ENCODE measurements at places on chromosomes 11 and 22.

DNA sequence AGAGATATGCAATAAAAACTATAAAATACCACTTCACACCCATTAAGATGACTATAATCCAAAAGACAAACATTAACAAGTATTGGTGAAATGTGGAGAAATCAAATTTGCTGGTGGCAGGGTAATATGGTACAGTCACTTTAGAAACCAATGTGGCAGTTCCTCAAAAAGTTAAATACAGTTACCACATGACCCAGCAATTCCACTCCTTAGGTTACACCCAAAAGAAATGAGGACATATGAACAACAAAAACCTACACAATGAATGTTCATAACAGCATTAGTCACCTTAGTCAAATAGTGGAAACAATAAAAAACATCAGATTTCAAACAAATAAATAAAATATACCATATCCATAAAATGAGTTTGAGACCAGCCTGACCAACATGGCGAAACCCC lies 52.6 kb downstream of the RDX start:
- no peak for DNase-seq

DNA sequence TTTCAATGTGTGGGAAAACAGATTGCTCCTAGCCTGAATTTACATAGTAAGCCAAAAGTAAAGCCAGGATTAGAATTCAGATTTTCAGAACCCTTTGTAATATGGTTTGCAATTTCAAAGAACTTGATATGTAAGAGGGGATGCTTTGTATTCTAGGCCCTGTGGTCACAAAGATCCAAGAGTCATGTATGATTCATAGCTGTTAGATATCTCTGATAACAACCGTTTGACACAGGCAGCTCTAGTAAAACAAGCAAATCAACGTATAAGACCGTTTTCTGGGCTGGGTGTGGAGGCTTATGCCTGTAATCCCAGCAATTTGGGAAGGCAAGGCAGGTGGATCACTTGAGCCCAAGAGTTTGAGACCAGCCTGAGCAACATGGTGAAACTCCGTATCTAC lies 79.6 kb downstream of the EMSY start:
- DNase-seq, result no peak

- no peak for DNase-seq
Observed at GRCh38 chr11:31651822-31652221, 142.3 kb downstream of the ELP4 start.

DNA sequence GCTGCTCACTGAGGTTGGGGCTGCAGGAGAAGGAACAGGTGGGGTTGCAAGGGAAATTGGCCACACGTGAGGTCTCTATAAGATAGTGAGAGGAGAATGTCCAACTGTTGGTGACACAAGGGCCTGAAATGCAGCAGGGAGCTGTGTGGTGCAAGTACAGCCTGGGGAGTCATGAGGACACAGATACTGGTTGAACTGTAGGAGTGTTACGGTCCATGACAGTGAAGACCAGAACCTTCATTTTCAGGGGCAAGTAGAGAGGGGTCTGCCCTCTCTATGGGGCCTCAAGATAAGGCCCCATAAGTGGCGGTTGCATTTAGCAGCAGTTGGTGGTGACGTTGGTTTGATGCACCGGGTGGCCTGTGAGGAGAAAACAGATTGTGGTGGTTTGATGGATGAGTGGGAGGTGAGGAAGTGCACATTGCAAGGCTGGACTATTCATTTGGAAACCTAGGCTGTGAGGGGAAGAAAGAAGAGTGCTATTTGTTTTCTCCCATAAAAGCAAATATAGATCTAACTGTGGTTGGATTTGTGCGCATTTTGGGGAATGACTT lies 39.4 kb downstream of the MICAL2 start:
- DNase-seq, result no peak

DNA sequence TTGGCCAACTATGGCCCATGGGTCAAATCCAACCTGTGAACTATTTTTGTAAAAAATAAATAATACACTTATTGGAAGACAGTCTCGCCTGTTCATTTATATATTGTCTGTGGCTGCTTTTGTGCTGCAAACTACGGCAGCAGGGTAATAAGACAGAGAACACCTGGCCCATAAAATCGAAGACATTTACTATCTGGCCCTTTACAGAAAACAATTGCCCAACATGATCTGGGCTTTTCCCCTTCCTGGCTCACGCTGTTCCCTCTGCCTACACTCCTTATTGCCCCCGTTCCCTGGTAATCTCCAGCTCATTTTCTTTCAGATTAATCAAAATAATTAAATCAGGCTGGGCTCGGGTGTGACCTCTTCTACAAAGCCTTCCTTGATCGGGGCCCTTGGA lies 5.6 kb downstream of the PLAAT2 start:
- no peak for DNase-seq

GRCh38 chr22:40426594-40427333 lies 56.4 kb downstream of the SGSM3 start:
- DNase-seq, result no peak

DNA sequence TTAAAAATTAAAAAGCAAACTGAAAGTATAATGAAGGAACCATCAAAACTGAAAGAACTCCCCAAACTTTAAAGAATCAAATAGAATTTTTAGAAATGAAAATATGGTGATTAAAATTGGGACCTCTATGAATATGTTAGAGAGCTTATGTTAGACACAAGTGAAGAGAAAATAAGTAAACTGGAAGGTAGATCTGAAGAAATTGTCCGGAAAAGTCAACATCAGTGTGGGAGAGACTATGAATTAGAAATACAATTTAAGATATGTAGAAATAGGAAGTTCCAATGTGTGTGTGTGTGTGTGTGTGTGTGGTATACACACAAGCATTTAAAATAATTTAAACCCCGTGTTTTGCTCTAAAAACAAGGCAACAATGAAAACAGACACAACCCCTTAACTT lies 4.9 kb upstream of the OR8B4 start:
- no peak for DNase-seq

DNA sequence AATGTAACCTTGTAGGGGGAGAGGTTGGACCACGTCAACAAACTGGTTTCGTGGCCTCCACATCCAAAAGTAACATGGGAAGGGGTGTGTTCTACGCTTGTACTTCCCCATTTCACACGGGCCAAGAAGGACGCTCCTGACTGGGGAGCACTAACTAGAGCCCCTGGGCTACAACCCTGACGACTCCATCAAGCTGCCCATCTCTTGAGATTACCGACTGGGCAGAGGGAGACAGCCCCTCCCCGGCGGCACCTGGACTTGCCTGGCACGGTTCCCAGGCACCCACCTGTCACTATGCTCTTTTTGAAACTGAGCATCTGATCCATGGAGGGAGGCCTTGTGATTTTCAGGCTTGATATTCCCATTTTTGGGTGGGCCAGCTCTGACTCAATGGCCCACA lies 68.5 kb downstream of the SHANK2 start:
- no peak for DNase-seq

GRCh38 chr22:16932577-16932976 lies 75.4 kb downstream of the GAB4 start:
- no peak for DNase-seq

All from stimulated activated CD4-positive, alpha-beta T cell treated with anti-CD3 and anti-CD28 coated beads, TNF-alpha, amount 100 ng/mL, for 4 hours (primary cell).